ENCODE measurements at places on chromosomes 1 and 21.

DNA sequence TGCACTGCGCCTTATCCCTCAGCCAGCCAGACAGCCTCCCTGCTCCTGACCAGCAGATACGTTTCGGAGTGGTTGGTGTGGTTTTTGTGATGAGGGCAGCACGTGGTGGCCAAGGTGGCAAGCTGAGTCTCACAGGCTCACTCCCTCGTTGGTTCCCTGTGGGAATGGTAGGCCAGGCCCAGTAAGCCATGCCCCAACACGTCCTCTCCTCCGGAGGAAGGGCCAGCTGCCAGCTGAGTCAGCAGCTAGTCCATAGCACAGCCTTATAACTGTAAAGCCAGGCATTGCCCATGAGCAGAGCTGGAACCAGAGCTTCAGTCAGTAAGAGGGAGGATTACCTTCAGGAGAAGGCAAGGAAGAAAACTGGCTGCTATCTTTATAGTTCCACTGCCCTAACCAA is 29.5 kb downstream of the SZRD1 start:
- DNase-seq: no peak

GRCh38 chr21:15722591-15723324 is 7.0 kb upstream of the USP25 start:
- no peak for DNase-seq

DNA sequence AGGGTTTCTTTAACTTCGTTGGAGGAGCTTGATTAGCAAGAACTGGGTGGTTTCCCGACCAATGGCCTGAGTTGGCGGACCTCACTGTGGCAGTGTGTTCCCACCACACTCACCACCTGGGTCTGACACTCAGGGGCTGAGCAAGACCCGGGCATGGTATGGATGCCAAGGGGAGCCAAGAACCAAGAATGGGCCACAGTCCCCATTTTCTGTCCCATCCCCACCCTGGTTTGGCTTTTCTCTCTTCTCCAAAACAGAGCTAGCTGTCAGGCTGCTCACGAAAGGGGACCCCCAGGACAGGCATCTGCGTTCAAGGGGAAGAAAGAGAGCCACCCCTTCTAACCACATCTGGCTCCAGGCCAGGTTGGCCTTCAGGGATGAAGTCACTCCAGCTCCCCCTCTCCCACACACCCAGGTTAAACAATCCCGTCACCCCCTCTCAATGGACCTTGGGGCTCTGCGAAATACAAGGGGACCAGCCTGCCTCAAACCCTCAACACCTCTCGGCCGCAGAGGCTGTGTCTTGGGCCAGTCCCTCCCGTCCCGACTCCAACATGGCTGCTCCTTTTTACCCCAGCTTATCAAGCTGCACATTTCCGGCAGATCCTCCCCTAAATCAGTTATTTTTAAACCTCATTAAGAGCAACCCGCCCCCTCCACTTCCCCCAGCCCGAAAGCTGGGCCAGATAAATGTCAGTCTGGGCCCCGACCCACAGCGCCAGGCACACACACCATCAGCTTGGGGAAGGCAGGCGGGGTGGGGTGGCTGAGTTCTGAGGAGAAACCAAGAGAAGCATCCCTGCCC is 3.4 kb downstream of the TAGLN2 start:
- DNase-seq: no peak

DNA sequence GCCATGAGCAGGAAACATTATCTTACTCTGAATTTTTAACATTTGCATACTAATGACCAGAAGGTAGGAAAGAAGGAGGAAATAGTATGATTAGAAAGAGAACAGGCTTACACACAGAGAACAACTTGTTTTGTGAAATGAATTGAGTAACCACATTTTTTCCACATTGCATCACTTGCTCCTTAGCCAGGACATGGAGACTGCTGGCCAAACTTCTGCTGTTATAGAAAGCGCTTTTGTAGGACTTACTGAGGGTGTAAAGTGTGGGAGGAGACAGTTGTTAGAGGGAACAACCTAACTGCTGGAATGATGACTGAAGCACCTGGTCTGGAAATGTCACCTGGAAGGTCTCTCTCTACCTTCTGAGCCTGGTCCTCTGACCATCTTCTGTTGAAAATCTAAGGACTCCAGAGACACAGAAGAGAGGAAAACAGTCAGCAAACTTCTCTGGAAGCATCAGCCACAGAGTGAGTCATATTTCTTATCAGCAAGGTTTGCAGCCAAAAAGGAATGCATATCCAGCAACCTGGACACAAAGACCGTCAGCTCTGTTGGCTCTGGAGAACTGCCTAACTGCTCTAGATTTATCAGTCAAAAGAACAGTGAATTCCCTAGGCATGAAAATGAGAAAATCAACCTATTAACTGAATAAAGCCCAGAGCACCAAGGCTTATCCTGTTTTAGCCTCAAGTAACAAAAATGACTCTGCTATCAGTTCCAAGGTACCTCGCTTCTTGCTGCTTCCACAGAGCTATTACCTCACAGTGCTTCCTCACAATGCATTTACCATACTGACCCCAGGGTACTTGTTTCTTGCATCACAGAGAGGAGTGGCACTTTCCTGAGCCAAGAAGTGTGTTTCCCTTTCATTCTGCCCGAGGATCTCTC is 88.0 kb upstream of the SLFNL1 start:
- no peak for DNase-seq

DNA sequence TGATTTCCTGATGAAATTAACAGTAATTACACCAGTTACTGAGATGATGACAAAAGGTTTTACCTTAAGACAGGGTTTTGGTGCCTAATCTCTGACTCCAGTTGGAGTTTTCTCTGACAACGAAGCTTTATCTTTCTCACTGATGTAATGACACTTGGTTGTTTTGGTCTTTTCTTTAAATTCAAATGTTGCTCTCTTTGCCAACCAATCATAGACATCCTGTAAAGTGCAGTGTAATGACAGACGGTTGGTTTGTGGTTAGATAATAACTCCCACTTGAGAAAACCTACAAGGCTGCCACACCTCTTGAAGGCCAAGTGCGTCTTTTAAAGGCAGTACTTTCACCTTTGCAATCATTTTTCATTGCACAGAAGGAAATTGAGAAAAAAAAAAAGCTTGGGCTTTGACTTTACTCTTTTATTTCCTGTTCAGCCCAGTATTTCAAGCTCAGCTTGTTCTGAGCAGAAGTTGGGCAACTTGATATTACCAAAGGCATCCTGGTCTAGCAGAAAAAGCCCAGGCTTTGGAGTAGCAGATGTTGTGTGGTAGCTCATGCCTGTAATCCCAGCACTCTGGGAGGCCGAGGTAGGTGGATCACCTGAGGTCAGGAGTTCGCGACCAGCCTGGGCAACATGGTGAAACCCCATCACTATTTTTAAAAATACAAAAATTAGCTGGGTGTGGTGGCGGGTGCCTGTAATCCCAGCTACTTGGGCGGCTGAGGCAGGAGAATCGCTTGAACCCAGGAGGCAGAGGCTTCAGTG is 14.9 kb downstream of the PDIK1L start:
- DNase-seq: no peak
